ENCODE measurements at places on chromosomes 2 and 18. TPM values are rescaled to one million over a fixed set of nuclear protein-coding genes. Genes with fewer than 3 reads are reported as not detected.

SIX3 gene
- total RNA-seq = 0.21 TPM

CHRNG gene
- not detected for total RNA-seq

PPM1G gene
- total RNA-seq = 136 TPM

KCNK3 gene
- total RNA-seq = not detected

SERPINB3 gene
- total RNA-seq = not detected

EMILIN2 gene
- 17.3 TPM for total RNA-seq

CLEC4F gene
- not detected for total RNA-seq

SERPINB2 gene
- not detected for total RNA-seq

ACKR3 gene
- total RNA-seq = 3.3 TPM

MSTN gene
- total RNA-seq = not detected
